ENCODE measurements at places on chromosomes 12 and 14.

GRCh38 chr14:47919997-47920396, 244.6 kb upstream of the MDGA2 start:
- H3K36me3 ChIP-seq, result no peaks in the 10 kb centered on the region
- H3K27ac ChIP-seq, result no peak overlapping the region

DNA sequence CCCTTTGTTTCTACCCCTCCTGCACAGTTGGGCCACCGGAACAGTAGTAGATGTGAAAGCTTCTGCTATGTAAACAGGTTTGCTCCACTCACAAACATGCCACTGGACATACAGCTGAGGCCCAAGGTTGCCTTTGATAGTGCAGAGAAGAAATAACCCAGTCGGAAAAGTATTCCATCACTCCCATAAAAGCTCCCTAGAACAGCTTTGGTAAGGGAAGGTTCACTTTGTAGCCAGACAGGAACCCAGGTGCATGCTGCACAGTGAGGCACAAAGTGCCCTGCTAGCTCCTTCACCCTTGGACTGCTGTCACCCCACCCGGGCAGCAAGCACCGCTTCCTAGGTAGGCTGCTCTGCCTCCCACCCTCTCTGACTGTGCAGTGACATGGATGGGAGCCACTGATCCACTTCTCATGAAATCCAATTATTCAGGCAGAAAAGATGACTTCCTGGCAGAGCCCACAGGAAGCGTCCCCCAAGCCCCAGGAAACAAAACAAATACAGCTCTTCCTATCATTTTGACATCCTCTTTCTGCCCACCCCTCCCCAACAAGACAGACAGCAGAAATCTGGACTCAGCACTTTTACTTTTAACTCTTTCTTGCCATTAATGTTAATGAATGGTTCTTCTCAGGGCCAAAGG, 100.2 kb downstream of the SRGAP1 start:
- H3K4me3 ChIP-seq, result no peak overlapping the region
- no peaks in the 10 kb centered on the region for H3K36me3 ChIP-seq
- H3K27ac ChIP-seq, result peak overlapping the region; percentile 29
- H3K4me1 ChIP-seq, result peaks cover 65% of the 10 kb centered on the region
- H3K27me3 ChIP-seq, result no peaks in the 10 kb centered on the region

GRCh38 chr14:66745078-66745477, 237.1 kb downstream of the GPHN start:
- DNase-seq, result no peak
- peaks cover 13% of the 10 kb centered on the region for H3K36me3 ChIP-seq
- no peak overlapping the region for H3K4me3 ChIP-seq
- no peaks in the 10 kb centered on the region for H3K4me1 ChIP-seq
- H3K27me3 ChIP-seq, result no peaks in the 10 kb centered on the region
- H3K27ac ChIP-seq, result no peak overlapping the region

- no peaks in the 10 kb centered on the region for H3K36me3 ChIP-seq
- no peak for DNase-seq
- H3K4me1 ChIP-seq, result peaks cover 12% of the 10 kb centered on the region
- H3K27me3 ChIP-seq, result no peaks in the 10 kb centered on the region
- H3K27ac ChIP-seq, result peak overlapping the region; percentile 52
These were observed 81.6 kb upstream of the FAR2 start for GRCh38 chr12:29067430-29067829.

DNA sequence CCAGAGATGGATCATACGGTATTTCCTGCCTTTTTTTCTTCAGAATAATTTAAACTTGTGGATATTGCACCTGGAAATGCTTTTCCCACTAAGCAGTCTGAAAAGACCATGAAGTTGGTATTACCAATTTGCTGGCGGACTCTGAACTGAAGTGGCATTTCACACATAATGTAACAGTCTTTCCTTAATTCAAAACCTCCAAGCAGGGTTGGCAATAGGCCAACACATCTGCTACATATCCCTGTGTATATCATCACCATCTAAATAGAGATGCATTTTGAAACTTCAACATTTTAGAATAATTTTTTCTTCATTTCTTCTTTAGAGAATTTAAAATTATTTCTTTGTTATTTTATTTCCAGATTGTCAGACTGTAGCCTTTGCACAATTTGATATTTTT, 100.5 kb downstream of the TSPAN8 start:
- no peaks in the 10 kb centered on the region for H3K4me1 ChIP-seq
- DNase-seq, result no peak
- no peaks in the 10 kb centered on the region for H3K36me3 ChIP-seq
- no peaks in the 10 kb centered on the region for H3K27me3 ChIP-seq

GRCh38 chr12:110658878-110659277, 30.0 kb downstream of the HVCN1 start:
- H3K27ac ChIP-seq, result no peak overlapping the region
- H3K36me3 ChIP-seq, result peaks cover 3% of the 10 kb centered on the region
- peaks cover 9% of the 10 kb centered on the region for H3K4me1 ChIP-seq
- DNase-seq, result no peak
- H3K4me3 ChIP-seq, result no peak overlapping the region

- H3K27ac ChIP-seq, result peak overlapping the region; percentile 89
- H3K27me3 ChIP-seq, result no peaks in the 10 kb centered on the region
- no peak overlapping the region for H3K4me3 ChIP-seq
These were observed 71.3 kb upstream of the GPATCH2L start for GRCh38 chr14:76080471-76080870.

GRCh38 chr12:71591601-71592000, 72.0 kb downstream of the ZFC3H1 start:
- peaks cover 2% of the 10 kb centered on the region for H3K36me3 ChIP-seq
- no peak overlapping the region for H3K27ac ChIP-seq
- no peaks in the 10 kb centered on the region for H3K27me3 ChIP-seq
- DNase-seq, result no peak
- no peaks in the 10 kb centered on the region for H3K4me1 ChIP-seq
- no peak overlapping the region for H3K4me3 ChIP-seq

DNA sequence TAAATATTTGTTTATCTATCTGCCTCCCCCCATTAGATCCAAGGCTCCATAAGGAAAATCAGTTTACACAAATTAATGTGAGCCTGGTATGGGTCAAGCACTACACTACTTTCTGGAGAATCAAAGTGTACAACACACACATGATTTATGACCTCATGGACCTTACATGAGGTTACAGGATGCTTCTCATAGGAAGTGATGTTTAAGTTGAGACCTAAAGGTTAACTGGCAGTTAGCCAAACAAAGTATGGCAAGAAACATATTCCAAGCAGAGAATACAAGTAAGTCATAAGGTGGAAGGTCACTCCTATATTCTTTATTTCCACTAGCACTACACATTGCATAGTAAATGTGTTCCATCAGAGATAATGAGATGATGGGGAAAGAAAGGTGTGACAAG, 39.2 kb downstream of the OSBPL8 start:
- peaks cover 9% of the 10 kb centered on the region for H3K4me1 ChIP-seq
- no peak overlapping the region for H3K27ac ChIP-seq

DNA sequence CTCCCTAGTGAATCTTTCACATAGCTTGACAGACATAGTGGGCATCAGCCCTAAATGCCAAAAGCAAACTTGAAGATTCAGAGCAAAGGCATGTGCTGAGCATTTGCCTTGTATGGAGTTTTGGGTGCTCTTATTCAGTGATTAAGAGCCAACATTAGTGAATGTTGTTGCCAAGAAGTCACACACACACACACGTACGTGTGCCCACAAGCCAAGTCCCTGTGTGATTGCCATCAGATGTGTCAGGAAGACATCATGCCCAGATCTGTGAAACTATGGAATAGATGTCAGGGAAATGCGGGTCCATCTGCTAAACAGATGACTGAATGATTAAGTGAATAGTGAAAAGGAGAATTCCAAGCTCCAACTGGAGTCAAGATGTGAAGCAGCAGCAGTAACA, 149.0 kb downstream of the AKAP6 start:
- no peak for DNase-seq
- H3K4me1 ChIP-seq, result peaks cover 3% of the 10 kb centered on the region
- H3K27ac ChIP-seq, result no peak overlapping the region
- no peaks in the 10 kb centered on the region for H3K36me3 ChIP-seq
- no peaks in the 10 kb centered on the region for H3K27me3 ChIP-seq

- H3K4me3 ChIP-seq, result no peak overlapping the region
- no peak for DNase-seq
- no peaks in the 10 kb centered on the region for H3K27me3 ChIP-seq
- no peaks in the 10 kb centered on the region for H3K36me3 ChIP-seq
These were observed 147.4 kb downstream of the RASSF9 start for GRCh38 chr12:85688837-85689236.

GRCh38 chr12:89306827-89307473, 45.4 kb downstream of the DUSP6 start:
- H3K36me3 ChIP-seq, result no peaks in the 10 kb centered on the region
- no peak overlapping the region for H3K27ac ChIP-seq
- no peak overlapping the region for H3K4me3 ChIP-seq
- H3K4me1 ChIP-seq, result peaks cover 5% of the 10 kb centered on the region
- no peaks in the 10 kb centered on the region for H3K27me3 ChIP-seq

GRCh38 chr12:6765048-6765633, 1.0 kb upstream of the PTMS start:
- no peak for DNase-seq
- peaks cover 6% of the 10 kb centered on the region for H3K27me3 ChIP-seq
- peaks cover 6% of the 10 kb centered on the region for H3K36me3 ChIP-seq
- H3K4me1 ChIP-seq, result peaks cover 63% of the 10 kb centered on the region
- H3K4me3 ChIP-seq, result peak overlapping the region; percentile 81

DNA sequence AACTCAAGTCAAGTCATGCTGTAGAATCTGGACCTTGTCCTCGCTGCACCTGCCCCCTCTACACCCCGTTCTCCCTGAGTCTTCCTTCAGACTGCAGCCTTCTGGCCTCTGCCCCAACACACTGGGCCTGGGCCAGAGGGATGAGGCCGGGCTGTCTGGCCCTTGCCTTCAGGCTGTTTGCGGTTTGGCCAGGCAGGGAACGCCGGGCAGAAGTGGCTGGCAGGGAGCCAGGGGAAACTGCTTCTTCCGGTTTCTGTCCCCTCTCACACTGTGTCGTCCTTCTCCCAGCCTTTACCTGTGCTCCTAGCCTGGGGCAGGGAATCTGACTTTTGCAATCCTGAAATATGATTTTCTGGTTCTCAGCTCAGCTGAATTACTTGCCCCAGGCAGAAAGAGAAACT, 13.5 kb downstream of the DGLUCY start:
- peaks cover 6% of the 10 kb centered on the region for H3K4me1 ChIP-seq
- no peak for DNase-seq
- no peak overlapping the region for H3K4me3 ChIP-seq
- H3K36me3 ChIP-seq, result no peaks in the 10 kb centered on the region

- H3K27me3 ChIP-seq, result no peaks in the 10 kb centered on the region
- H3K36me3 ChIP-seq, result no peaks in the 10 kb centered on the region
- peaks cover 15% of the 10 kb centered on the region for H3K4me1 ChIP-seq
- H3K4me3 ChIP-seq, result no peak overlapping the region
- no peak for DNase-seq
These were observed 125.9 kb upstream of the ATF1 start for GRCh38 chr12:50637870-50638481.

DNA sequence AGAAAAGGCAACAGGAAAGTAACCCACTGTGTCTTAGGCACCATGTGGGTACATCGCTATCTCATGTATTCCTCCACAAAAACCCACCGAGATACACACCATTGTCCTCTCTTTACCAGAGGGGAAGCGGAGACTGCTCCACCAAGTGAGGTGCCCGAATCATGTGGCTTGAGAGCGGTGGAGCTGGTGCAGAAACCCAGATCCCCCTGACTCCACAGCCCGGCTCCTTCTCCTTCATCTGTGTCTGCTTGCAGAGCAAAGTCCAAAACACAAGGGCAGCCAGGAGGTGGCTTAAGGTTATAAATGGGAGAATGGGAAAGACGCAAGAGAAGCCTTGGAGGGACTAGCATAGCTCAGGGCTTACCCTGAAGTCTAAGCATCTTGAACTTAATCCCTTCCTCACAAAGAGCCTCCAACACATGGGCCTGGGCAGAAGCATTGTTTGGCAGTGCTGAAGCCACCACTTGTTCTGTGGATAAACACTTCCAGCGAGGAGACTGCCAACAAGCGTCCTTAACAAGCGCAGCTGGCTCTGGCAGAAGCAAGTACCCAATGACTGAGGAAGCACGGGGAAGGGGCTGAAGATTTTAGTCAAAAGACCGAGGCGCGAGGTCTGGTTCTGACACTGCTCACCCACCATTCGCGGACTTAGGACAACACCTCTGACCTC, 83.0 kb downstream of the TTC7B start:
- no peaks in the 10 kb centered on the region for H3K4me1 ChIP-seq
- peaks cover 11% of the 10 kb centered on the region for H3K36me3 ChIP-seq
- no peaks in the 10 kb centered on the region for H3K27me3 ChIP-seq
- no peak overlapping the region for H3K4me3 ChIP-seq
- H3K27ac ChIP-seq, result no peak overlapping the region
- no peak for DNase-seq

DNA sequence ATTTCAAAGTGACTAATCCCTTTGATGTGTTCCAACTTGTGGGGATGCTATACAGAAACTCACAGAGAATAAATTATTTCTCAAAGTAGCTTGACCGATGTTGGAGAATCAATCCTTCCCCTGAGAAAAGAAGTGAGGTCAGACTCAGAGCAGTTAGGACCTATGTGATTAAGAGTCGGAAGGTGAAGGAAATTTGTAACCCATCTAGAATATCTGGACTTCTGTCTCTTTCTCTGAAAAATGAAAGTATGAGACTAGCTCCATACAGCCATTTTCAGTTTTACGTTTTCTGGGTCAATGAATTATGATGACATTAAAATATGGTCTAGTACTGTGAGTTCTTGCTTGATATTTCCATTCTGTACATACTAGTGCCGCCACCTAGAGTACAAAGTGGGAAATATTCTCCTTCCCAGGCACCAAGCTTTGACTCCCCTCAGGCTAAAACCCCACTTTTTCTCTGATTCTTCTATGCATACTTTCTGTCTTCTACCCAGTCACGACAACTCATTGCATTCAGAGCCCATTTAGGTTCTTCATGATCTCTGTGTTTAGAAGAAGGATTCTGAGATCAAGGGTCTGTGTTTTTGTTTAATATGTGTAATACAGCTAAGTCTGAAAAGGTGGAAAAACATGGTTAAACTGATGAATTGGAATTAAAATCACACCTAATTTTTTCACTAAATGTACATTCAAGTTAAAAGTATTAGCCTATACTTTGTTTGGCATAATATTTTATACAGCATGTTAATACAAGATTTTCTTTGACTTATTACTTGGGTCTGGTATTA, 6.9 kb upstream of the NTS start:
- H3K27ac ChIP-seq, result no peak overlapping the region
- H3K36me3 ChIP-seq, result no peaks in the 10 kb centered on the region
- H3K27me3 ChIP-seq, result peaks cover 7% of the 10 kb centered on the region

- DNase-seq, result no peak
- peaks cover 44% of the 10 kb centered on the region for H3K27me3 ChIP-seq
- H3K27ac ChIP-seq, result no peak overlapping the region
- H3K4me1 ChIP-seq, result peaks cover 7% of the 10 kb centered on the region
These were observed 32.6 kb downstream of the DTX1 start for GRCh38 chr12:113088971-113089756.

- peaks cover 19% of the 10 kb centered on the region for H3K4me1 ChIP-seq
- peak overlapping the region; percentile 85 for H3K27ac ChIP-seq
- peak overlapping the region; percentile 99 for H3K4me3 ChIP-seq
These were observed 615 bp upstream of the ASB8 start for GRCh38 chr12:48157889-48158370.

DNA sequence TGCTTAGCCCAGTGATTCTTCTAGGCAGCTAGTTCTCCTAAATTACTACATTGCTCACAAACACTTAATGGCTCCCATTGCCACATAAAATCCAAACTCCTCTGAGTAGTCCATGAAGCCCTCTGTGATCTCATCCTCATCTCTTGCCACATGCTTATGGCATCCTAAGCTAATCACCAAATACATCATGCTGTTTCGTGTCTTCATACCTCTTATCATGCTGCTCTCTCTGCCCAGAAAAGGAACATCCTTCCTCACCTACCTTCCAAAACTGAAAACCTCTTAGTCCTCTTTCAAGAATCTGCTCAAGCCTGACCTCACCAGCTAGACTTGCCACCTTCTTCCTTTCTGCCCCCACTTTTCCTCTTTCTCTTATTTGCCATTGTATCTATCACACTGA, 108.5 kb downstream of the DUSP6 start:
- peak overlapping the region; percentile 4 for H3K27ac ChIP-seq
- peaks cover 27% of the 10 kb centered on the region for H3K4me1 ChIP-seq
- no peaks in the 10 kb centered on the region for H3K27me3 ChIP-seq

Data from neural crest cell (in vitro differentiated cells).